ENCODE measurements at places on chromosomes 5 and 9. TPM values are rescaled to one million over a fixed set of nuclear protein-coding genes. Genes with fewer than 3 reads are reported as not detected.

- no peaks in the 10 kb centered on the region for H3K36me3 ChIP-seq
- H3K4me3 ChIP-seq, result no peak overlapping the region
- H3K27me3 ChIP-seq, result peaks cover 34% of the 10 kb centered on the region
- DNase-seq, result no peak
- no peaks in the 10 kb centered on the region for H3K4me1 ChIP-seq
- H3K27ac ChIP-seq, result no peak overlapping the region
These were observed 154.0 kb downstream of the CDH6 start for GRCh38 chr5:31347552-31347905.

DNA sequence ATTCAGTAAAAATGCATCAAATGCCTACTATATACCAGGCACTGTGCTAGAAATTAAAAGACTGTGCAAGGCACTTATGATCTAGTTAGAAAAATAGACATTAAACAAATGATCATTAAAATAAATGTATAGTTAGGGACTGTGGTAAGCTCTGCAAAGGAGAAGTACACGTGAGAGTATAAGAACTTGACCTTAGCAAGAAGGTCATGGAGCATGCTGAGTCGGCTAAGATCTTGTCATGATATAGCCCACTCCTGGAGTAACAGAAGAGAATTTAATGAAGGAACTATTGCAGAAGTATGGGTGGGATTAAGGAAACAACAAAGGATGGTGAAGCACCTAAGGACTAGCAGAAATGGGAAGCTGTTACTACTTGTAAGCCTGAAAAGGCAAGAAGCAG lies 23.5 kb upstream of the SAP30L start:
- H3K36me3 ChIP-seq, result peaks cover 35% of the 10 kb centered on the region
- H3K4me3 ChIP-seq, result no peak overlapping the region
- H3K27ac ChIP-seq, result no peak overlapping the region
- no peak for DNase-seq
- H3K27me3 ChIP-seq, result no peaks in the 10 kb centered on the region
- peaks cover 5% of the 10 kb centered on the region for H3K4me1 ChIP-seq

- no peaks in the 10 kb centered on the region for H3K4me1 ChIP-seq
- H3K27ac ChIP-seq, result no peak overlapping the region
- DNase-seq, result no peak
- no peaks in the 10 kb centered on the region for H3K27me3 ChIP-seq
- H3K4me3 ChIP-seq, result no peak overlapping the region
- no peaks in the 10 kb centered on the region for H3K36me3 ChIP-seq
These were observed 41.3 kb upstream of the CDKN2AIPNL start for GRCh38 chr5:134453016-134453415.

- no peak for DNase-seq
- no peaks in the 10 kb centered on the region for H3K27me3 ChIP-seq
- no peak overlapping the region for H3K4me3 ChIP-seq
- no peak overlapping the region for H3K27ac ChIP-seq
- peaks cover 1% of the 10 kb centered on the region for H3K36me3 ChIP-seq
These were observed 1471.2 kb upstream of the NUDT12 start for GRCh38 chr5:105033637-105034400.

The NME5 gene
- not detected for total RNA-seq

The RGS7BP gene
- total RNA-seq, result not detected

The PLAC8L1 gene
- not detected for total RNA-seq

The NPR3 gene
- total RNA-seq, result not detected

The PIP5KL1 gene
- 3.2 TPM for total RNA-seq

Measured in activated naive CD8-positive, alpha-beta T cell treated with anti-CD3 and anti-CD28 coated beads for 36 hours (primary cell).